Endothelial cell of umbilical vein (primary cell): ENCODE measurements at places on chromosomes 7 and 10. TPM values are rescaled to one million over a fixed set of nuclear protein-coding genes. Genes with fewer than 3 reads are reported as not detected.

Gene NUPR2
- not detected in 2 replicates for total RNA-seq

Gene UBE2D4
- total RNA-seq: 11.3 and 11.7 TPM in 2 replicates

Gene LIPM
- not detected in 2 replicates for total RNA-seq

Gene EN2
- not detected in 2 replicates for total RNA-seq

Gene SLC18A3
- not detected in 2 replicates for total RNA-seq

Gene ENKUR
- total RNA-seq: 0.30 and 0.35 TPM in 2 replicates

Gene CYP2C19
- total RNA-seq: not detected in 2 replicates

Gene SFRP4
- not detected in 2 replicates for total RNA-seq

Gene HYAL4
- total RNA-seq: not detected in 2 replicates

Gene CRYGN
- total RNA-seq: not detected in 2 replicates

Gene ITPRID1
- not detected in 2 replicates for total RNA-seq

Gene STEAP1B
- 46.1 and 55.4 TPM in 2 replicates for total RNA-seq

Gene TNS3
- total RNA-seq: 45.1 and 59.8 TPM in 2 replicates

Gene ARHGEF5
- total RNA-seq: 0.88 and 1.5 TPM in 2 replicates

Gene STOX1
- total RNA-seq: 0.20 and 0.48 TPM in 2 replicates

Gene GIMAP1
- 11.8 and 11.9 TPM in 2 replicates for total RNA-seq

Gene HECW1
- not detected in 2 replicates for total RNA-seq

Gene GNG11
- 208 and 215 TPM in 2 replicates for total RNA-seq

Gene IL2RA
- not detected in 2 replicates for total RNA-seq

Gene DYNC1I1
- total RNA-seq: 3.3 and 3.6 TPM in 2 replicates

Gene FRMD4A
- 148 and 155 TPM in 2 replicates for total RNA-seq

Gene TDRD1
- total RNA-seq: not detected in 2 replicates

Gene FEZF1
- not detected in 2 replicates for total RNA-seq

Gene GIMAP6
- 85.0 and 87.8 TPM in 2 replicates for total RNA-seq
